ENCODE measurements at places on chromosomes 7 and 10.
A peak's percentile ranks its signal among the peaks of the same experiment; 100 is the strongest.

- DNase-seq, result no peak
These were observed 17.9 kb downstream of the BTAF1 start for GRCh38 chr10:91941426-91941825.

DNA sequence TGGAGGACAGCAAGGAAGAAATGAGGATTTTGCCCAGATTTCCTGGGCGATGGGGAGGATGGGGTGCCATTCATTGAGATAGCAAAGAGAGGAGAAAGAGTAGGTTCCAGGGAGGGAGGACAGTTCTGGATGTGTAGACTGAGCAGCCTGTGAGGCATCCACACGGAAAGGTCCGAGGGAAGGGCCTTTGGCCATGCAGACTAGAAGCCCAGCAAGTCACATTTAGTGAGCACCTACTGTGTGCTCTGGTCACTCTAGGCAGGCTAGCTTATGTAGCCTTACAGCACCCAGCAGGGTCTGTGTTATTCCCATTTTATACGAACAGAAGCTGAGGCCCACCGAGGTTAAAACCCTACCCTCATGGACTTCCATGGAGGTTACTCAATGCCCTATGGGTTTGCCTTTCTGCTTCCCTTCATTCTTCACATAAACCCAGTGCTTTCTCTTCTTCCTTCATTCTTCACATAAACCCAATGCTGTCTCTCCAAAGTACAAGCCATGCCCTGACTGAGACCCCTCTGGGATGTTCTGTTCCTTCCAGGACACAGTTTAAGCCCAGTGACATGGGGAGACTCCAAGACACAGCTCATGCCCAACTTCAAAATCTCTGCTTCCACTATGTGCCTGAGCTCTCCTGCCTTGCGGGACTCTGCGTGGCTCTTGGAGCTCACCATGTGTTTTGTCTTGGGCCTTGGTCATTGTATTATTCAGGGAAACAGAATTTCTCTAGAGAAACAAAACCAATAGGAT is 13.7 kb downstream of the IL2RA start:
- DNase-seq, result no peak

DNA sequence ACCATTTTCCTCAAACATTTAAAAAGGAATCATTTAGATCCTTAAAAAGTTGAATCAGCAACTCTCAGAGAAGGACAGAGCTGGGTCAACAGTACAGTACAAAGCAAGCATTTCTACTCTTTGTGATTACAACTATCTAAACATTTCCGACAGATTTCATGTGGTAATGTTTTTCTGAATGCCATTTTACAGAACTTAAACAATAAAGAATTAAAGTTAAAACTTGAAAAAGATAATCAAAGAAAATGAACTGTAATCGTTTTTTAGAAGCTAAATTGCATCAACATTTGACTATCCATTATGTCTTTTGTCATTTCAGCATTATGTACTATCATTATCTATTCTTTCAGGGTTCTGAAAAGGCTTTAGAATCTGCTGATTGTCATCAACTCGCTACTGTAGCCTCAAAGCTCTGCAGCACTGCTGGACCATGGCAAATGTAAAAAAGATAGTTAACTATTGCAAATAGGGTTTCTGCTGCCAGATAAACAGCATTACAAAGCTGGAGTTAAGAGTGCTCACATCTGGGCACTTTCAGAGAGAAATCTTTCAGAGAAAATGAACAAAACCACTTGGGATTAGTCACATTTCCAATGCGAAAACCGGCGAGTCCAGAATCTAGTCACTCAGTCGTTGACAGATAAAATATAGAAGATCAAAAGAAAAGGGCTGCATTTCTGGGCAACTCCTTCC is 160.4 kb upstream of the LAMB4 start:
- no peak for DNase-seq

GRCh38 chr7:24781106-24781505 is 23.8 kb upstream of the GSDME start:
- DNase-seq, result peak; percentile 88

DNA sequence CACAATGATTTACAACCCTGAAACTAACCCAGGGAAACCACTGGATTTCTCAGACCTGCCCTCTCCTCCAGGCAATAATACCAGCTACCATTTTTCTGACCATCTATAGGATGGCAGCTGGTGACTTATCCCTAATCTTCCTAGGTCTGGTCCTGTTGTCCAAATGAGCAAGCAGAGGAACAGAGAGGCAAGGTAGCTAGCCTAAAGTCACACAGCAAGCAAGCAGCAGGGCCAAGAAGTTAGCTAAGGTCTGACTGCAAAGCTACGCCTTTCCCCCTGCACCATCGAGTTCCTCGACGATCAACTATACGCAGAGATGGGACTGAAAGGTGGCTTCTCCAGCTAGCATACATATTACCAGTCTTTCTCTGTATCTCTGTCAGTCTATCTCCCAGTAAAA is 25.3 kb downstream of the ATXN7L1 start:
- no peak for DNase-seq

- no peak for DNase-seq
These were observed 65.8 kb downstream of the POU6F2 start for GRCh38 chr7:39043531-39043930.

GRCh38 chr7:81624650-81625631 is 144.9 kb downstream of the HGF start:
- no peak for DNase-seq

DNA sequence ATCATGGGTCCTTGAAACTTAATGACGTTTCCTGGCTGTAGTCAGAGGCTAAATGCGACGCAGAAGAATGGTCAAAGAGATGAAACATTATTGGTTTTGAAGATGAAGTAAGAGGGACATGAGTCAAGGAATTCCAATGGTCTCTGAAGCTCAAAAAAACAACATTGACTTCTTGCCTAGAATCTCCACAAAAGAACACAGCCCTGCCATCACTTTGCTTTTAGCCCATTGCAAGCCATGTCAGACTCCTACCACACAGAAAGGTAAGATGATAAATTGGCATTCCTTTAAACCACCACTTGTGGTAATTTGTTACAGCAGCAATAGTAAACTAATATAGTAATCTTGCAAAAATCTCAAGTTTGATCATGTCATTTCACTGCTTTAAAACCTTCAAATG is 109.4 kb downstream of the TMEM26 start:
- no peak for DNase-seq

- peak; percentile 85 for DNase-seq
These were observed 38.0 kb downstream of the INPP5A start for GRCh38 chr10:132575320-132576201.

DNA sequence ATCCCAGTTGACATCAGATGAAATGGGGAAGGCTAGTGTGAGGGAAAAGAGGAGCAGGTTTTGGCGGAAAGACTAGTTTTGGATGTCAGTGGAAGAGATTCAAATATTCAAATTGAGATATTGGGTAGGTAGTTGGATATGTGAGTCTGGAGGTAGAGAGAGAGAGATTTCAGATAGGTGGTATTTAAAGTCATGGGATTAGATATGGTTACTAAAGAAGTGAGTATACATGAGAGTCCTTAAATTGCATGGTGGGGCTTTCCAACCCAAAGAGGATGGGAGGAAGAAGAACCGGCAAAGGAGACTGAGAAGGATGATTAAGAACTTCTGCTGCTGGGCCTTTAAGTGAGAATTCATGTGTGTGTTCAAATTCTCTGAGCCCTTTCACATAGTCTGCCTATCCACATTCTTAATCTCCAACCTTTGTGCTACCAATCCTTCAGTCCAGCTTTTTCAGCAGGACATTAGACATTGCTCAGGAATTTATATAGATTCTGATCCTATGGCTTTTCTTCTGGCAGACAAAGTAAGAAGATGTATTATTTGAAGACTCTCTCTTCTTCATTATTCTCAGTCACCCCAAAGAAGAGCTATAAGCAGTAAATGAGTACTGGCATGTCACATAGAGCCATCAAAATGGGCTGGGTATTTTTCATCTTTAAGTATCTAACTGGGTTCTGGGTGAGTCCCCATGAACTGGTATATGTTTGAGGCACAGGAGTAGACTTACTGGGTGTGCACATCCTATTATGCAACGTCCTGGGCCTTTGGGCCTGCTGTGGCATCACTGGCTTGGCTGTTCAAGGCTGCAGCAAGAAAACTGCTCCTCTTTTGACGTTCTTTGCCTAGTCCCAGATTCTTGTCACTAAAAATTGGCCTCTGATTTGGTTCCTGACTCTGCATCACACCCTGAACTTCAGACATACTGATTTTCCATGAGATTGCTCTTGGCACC is 33.6 kb downstream of the ST7 start:
- DNase-seq, result peak; percentile 27

DNA sequence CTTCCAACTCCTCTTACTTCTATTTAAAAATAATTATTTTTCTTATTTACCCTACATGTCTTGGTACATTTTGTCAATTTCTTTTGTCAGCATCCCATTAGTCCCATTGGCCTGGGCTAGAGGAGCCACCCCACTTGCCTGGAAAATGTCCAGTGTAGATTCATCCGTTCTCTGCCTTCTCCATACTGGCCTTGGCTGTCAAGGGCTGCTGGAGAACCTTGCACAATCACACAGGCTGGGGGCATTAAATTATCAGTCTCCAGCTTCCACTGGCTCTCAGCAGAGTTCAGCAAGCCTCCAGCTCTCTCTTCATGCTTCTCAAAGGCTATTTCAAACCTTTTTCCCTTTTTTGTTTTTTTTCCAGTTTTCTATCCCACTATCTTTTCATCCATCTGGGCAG is 13.8 kb upstream of the ZCCHC24 start:
- no peak for DNase-seq
